Fibroblast of skin of right biceps (primary cell): ENCODE measurements at places on chromosomes 5 and 9.

- no peak for DNase-seq
These were observed 165.3 kb upstream of the SLC27A6 start for GRCh38 chr5:128799945-128800344.

- DNase-seq = no peak
These were observed 68.7 kb upstream of the GRHPR start for GRCh38 chr9:37353791-37354190.

DNA sequence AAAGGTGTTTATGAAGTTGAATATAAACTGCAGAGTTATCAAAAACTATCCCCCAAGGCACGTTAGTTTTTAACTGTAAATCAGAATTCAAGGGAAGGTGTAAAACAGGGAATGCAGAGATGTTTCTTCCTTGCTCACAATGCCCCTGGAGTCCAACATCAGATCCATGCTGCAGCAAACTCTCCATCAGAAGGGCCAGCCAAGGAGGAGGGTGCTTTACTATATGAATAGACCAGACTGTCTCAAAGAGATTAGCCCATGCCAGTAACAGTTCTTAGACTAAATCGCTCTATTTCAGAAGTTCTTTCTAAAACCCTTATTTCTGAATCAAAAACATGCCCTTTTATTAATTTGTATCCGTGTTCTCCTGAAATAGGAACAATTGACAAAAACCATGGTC, 362.8 kb upstream of the RPS23 start:
- DNase-seq = no peak

DNA sequence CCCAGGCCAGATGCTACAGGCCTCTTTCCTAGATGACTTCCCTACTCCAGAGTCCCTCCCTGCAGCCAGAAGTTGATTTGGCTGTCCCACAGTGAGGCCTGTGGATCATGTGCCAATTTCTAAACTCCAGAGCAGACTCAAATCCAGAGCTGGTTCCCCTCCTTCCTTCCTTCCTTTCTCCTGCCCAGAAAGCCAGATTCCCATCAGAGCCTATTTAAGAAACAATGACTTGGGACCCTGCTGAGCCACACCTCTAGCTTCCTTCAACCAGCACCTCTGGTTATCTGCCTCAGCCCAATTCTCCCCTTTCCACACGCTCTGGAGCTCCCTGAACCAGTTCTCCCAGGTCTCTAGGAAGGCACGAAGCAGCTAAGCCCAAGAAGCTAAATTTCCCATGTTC, 7.2 kb downstream of the FAM219A start:
- no peak for DNase-seq
